Smooth muscle cell of trachea (primary cell): ENCODE measurements at places on chromosomes 11 and 22. TPM values are rescaled to one million over a fixed set of nuclear protein-coding genes. Genes with fewer than 3 reads are reported as not detected.

The TTC28 gene
- total RNA-seq = 31.4 and 40.0 TPM in 2 replicates

The TMEM191C gene
- 1.0 and 1.8 TPM in 2 replicates for total RNA-seq

The HDAC10 gene
- total RNA-seq = 41.3 and 73.3 TPM in 2 replicates

The SIK3 gene
- 25.1 and 28.8 TPM in 2 replicates for total RNA-seq

The DERL3 gene
- total RNA-seq = 0.17 TPM in 1 of 2 replicates, not detected in the other

The BIRC3 gene
- 0.44 and 2.0 TPM in 2 replicates for total RNA-seq

The ZNF143 gene
- total RNA-seq = 19.3 and 21.7 TPM in 2 replicates

The POU2AF2 gene
- total RNA-seq = not detected in 2 replicates

The TRPC6 gene
- 0.15 and 0.17 TPM in 2 replicates for total RNA-seq

The KRTAP5-8 gene
- total RNA-seq = not detected in 2 replicates

The NLRP6 gene
- not detected in 2 replicates for total RNA-seq

The BTG4 gene
- total RNA-seq = not detected in 2 replicates

The HMBS gene
- total RNA-seq = 8.9 and 10.3 TPM in 2 replicates

The POU2AF1 gene
- not detected in 2 replicates for total RNA-seq

The SYT12 gene
- 0.33 TPM in 1 of 2 replicates, not detected in the other for total RNA-seq

The TMEM80 gene
- 13.7 and 14.8 TPM in 2 replicates for total RNA-seq

The ARHGAP42 gene
- total RNA-seq = 6.3 TPM in 2 replicates

The HTR3A gene
- not detected in 2 replicates for total RNA-seq

The RAB36 gene
- 4.2 and 5.6 TPM in 2 replicates for total RNA-seq

The CHRM4 gene
- total RNA-seq = 0.15 and 0.33 TPM in 2 replicates

The OR8D4 gene
- total RNA-seq = not detected in 2 replicates

The IL18BP gene
- total RNA-seq = 2.8 and 3.8 TPM in 2 replicates

The SSTR3 gene
- total RNA-seq = 0.33 TPM in 1 of 2 replicates, not detected in the other

The OR5B21 gene
- not detected in 2 replicates for total RNA-seq

The NNMT gene
- 185 and 367 TPM in 2 replicates for total RNA-seq

The FOSL1 gene
- 19.9 and 24.3 TPM in 2 replicates for total RNA-seq

The TSGA10IP gene
- 0.33 TPM in 1 of 2 replicates, not detected in the other for total RNA-seq

The RIMBP3C gene
- total RNA-seq = 0.15 and 0.66 TPM in 2 replicates

The COMT gene
- 194 and 410 TPM in 2 replicates for total RNA-seq

The ISX gene
- not detected in 2 replicates for total RNA-seq

The APOL4 gene
- 1.3 and 3.9 TPM in 2 replicates for total RNA-seq

The ADM gene
- total RNA-seq = 569 and 1,122 TPM in 2 replicates

The FXYD6 gene
- 0.66 and 2.8 TPM in 2 replicates for total RNA-seq

The MMP20 gene
- not detected in 2 replicates for total RNA-seq

The MRGPRE gene
- not detected in 2 replicates for total RNA-seq

The SLC22A8 gene
- not detected in 2 replicates for total RNA-seq

The FGF3 gene
- not detected in 2 replicates for total RNA-seq

The ADM2 gene
- 0.87 and 2.3 TPM in 2 replicates for total RNA-seq

The TEX54 gene
- total RNA-seq = not detected in 2 replicates

The GRM5 gene
- not detected in 2 replicates for total RNA-seq

The P2RY2 gene
- not detected in 2 replicates for total RNA-seq

The NCF4 gene
- not detected in 2 replicates for total RNA-seq

The BCO2 gene
- total RNA-seq = 1.5 and 4.4 TPM in 2 replicates

The SLC22A12 gene
- total RNA-seq = not detected in 2 replicates

The MAJIN gene
- total RNA-seq = not detected in 2 replicates

The SHANK2 gene
- 4.5 and 5.5 TPM in 2 replicates for total RNA-seq

The CHADL gene
- total RNA-seq = 0.73 and 5.0 TPM in 2 replicates

The ARL2 gene
- 108 and 119 TPM in 2 replicates for total RNA-seq
